ENCODE measurements at places on chromosomes 3 and 15.
A peak's percentile ranks its signal among the peaks of the same experiment; 100 is the strongest.

DNA sequence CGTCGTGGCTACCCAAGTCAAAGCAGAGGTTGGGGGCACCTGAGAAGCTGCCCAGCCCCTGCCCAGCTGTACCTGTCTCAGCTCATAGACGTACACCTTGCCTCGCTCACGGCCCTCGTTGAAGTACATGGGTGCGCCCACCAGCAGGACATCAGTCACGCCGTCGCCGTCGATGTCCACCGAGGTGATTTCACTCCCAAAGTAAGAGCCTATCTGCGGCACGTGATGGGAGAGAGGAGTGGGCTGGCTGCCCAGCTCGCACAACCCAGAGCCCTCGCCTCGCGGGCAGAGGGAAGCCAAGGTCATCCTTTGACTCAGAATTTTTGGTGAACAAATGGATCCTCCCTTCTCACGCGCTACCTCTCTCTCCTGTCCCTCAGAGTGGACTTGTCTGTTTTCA is 54.7 kb downstream of the FEM1B start:
- no peak for DNase-seq

GRCh38 chr3:183377307-183377959 is 51.0 kb downstream of the MCF2L2 start:
- no peak for DNase-seq

DNA sequence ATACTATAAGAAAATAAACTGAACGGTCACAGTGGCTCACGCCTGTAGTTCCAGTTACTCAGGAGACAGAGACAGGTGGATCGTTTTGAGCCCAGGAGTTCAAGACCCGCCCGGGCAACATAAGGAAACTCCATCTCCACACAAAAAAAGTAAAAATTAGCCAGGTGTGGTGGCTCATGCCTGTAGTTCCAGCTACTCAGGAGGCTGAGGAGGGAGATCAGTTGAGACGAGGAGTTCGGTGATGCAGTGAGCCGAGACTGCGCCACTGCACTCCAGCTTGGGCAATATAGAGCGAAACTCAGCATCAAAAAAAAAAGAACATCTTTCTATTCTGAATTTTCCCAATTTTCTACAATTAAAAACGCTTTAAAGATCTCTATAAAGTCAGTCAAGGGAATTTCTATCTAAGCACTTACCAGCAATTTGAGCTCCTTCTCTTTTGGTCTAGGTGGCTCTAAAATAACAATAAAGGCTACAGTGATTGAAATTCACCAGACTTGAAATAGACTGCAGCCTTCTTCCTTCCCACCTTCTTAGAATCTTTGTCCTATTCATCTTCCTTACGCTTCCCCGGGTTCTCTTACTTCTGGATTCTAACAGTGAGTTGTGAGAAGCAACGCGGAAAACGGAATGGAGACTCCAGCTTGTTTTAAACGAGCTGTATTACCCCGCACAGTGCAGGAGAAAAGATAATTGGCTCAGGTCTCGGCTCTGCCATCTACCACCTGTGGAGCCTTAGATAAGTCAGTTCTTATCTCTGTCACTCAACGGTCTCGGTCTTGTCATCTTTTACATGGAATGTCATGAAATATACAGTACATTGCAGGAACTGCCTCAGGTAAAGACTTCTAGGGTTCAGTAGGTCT is 812 bp upstream of the SEC62 start:
- no peak for DNase-seq

DNA sequence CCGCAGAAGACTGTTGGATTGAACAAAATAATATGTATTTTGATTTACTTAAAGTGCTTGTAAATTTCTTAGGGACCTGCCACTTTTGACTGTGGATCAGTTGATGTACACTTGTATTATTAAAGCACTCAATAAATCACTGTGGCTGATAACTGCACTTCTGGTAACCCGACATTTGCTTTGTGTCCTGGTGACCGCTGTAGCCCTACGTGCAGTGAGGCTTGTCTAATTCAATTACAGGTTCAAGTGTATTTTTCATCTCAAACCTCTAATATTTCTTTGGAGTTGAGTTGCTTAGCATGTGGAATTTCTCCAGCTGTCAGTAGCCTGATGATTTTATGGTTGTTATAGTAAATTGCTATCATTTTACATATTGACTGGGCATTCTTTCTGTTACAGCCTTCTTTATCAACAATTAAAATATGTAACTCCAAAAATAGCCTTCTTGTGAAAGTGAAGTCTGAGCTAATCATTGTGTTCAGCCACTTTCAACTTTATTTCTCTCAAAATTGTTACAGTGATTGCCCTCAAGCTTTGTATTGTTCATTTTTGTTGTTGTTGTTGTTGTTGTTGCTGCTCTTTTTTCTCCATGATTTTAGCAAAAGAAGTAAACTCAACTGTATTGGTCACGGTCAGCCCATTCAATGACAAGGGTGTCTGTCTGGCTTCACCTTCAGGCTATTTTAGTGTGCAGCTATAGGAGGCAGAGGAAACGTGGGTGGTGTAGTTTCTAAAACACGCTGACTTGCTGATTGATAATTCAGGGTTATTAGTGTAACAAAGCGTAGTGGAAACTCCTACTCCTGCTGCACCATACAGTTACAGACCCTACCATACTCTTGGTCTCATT is 215.1 kb upstream of the UBE2E1 start:
- DNase-seq, result no peak

DNA sequence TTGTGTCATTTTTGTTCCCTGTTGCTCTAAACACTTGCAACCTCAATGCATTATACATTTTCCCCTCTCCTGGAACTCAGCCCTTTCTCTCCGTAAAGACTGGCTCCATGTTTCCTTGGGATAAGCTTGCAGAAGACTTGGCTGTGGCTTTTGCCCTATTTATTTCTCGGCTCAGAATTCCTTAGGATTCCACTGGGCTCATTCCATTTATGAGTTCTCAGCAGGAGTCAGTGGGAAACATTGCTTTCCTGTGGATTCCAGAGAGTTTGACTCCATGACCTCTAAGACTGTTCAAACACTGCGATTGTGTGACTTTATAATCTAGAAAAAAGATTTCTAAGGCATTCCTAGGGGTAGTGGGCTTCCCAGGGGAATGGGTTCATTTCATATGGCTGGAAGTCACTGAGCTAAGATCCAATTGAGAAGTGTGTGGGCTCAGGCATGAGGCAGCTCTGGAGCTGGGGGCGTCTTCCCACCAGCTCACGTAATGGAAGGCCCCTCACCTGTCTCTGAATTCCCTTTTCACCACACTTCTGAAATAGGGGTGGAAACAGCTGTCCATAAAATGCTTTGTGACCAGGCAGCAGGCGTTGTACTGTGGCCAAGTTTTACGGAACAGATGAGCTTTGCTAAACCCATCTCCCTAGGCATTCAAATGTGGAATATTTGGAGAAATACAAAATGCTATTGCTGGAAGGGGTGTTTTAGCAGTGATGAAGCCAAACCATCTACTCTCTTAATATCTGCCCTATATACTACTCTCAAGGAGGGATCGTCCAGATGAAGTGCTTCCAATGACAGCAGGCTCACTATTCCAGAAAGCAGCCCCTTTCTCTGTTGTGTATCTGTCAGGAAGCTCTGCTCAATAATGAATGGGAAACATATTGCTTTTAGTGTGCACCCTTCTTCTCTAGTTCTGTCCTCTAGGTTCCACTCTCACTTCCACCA is 91.8 kb upstream of the BCL6 start:
- DNase-seq, result no peak

GRCh38 chr15:39180030-39180429 is 400.8 kb upstream of the THBS1 start:
- DNase-seq, result no peak

- no peak for DNase-seq
Measured at GRCh38 chr3:42056840-42057239, 34.3 kb upstream of the TRAK1 start.

DNA sequence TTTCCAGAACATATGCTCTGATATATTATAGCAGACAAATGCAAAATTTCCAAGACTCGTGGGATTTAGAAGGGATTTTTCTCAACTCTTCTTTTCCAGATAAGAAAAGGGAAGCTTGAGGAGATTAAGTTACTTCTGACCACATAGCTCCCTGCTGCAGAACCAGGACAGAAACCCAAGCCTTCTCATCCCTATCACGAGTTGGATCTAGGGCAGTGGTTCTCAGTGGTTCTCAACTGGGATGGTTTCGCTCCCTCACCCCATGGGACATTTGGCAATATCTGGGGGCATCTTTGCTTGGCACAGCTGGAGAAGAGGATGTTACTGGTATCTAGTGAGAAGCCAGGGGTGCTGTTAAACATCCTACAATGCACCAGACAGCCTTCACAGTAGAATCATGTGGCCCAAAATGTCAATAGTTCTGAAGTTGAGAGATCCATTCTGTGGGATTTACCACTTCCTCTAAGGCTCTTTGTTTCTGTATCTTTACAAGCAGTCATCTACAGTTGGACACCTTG is 64.2 kb downstream of the LIPC start:
- DNase-seq, result no peak

- DNase-seq, result no peak
Measured at GRCh38 chr3:55984626-55985025, 483.6 kb downstream of the ERC2 start.

GRCh38 chr3:183584246-183584913 is 28.9 kb upstream of the KLHL6 start:
- DNase-seq, result peak; percentile 40

DNA sequence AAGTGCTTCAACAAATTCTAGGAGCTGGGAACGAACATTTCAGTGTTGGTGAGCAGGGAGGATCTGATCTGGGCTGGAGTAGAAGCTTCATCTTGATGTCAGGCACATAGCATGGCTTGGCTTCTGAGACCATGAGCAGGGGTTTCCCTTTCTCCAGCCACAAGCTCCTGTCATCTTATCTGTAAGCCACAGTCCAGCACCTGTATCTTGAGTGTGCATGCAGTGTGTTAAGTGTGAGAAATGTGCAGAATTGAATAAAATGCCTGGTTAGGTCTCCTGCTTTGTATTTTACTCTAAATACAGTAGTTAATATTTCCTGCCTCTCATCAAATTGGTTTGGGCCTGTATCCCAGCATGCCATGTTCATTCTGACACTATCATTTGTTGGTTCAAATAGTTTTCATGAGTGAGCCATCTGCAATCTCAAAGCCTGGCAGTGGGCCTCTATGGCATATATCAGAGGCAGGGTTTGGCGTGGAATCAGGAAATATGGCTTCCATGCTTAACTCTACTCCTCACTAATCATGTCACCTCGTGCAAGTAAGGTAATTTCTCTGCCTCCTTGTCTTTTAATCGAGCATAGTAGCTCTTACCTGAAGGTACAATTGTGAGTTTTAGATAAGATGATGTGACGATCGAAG is 43.3 kb downstream of the TLNRD1 start:
- DNase-seq, result no peak

DNA sequence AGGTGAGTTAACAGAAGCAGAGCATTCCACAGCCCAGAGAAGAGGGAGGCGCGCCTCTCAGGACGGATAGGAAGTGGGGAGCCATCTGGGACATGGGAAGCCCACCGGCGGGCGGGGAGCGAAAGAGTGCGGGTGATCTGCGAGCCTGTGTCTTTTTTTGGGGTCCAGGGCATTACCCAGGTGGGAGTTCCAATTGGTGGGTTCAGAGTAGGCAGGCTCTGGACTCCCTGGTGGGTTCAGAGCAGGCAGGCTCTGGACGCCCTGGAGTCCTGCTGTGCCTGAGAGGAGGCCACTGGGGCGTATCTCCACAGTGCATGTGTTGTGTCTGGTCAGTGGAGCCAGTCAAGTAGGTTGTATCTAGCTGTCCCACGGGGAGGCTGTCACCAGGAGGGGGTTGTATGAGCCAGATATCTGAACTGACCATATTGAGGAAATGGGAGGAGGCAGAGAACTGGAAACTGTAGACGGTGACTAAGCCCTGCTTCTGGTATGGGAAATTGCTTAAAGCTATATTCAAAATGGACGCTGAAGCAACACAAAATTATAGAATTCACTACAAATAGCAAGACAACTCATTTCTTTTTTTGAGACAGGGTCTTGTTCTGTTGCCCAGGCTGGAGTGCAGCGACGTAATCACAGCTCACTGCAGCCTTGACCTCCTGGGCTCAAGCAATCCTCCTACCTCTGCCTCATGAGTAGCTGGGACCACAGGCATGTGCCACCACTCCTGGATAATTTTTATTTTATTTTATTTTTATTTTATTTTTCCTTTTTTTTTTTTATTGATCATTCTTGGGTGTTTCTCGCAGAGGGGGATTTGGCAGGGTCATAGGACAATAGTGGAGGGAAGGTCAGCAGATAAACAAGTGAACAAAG is 34.5 kb upstream of the CHST2 start:
- peak; percentile 35 for DNase-seq

DNA sequence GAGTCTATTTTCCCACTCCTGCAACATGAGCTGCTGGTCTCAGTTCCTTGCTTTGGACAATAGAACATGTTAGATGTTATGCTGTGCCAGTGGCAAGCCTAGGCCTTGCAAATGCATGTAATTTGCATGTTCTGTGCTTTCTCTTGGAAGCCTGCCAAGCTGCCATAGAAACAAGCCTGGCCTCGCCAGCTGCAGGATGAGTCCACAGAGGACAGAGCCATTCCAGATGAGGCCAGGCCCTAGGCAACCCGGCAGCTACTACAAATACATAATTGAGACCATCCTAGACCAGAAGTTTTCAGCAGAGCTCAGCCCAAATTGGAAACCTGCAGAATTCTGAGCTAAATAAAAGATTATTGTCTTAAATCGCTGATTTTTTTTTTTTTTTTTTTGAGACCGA is 39.6 kb downstream of the TRIM69 start:
- peak; percentile 42 for DNase-seq

DNA sequence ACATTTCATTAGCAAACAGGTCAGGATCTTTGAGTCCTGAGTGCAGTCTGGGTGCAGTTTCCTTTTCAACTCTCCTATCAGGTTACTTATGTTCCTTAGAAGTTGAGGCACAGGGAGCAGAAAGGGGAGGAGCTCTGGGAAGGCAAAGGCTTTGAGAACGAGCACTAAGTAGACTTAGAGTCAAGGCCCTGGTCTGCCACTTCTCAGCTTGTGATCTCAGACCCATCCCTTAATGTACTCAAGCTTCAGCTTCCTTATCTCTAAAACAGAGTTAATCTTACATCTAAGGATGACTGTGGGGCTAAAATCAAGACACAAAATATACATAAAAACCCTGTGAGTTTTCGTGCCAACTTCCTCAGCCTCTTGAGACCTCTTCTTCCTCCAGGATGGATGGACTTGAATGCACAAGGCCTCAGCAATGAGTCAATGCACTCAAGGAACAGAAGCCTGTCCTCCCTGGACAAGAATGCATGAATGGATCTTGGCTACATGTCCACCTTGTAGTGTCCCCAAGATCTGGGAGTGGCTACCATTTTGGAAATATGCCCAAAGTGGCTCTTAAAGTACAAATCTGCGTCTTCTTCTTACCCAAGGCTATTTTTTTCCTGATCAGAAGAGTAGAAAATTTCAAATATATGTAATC is 105.1 kb downstream of the WDR76 start:
- no peak for DNase-seq

GRCh38 chr3:14719006-14719405 is 44.1 kb downstream of the C3orf20 start:
- no peak for DNase-seq

GRCh38 chr3:87002346-87002745 is 11.4 kb upstream of the VGLL3 start:
- no peak for DNase-seq

Measured in glutamatergic neuron (in vitro differentiated cells).